Dorsolateral prefrontal cortex (tissue), 122 donors: ENCODE measurements at places on chromosomes 3 and 15. TPM values are rescaled to one million over a fixed set of nuclear protein-coding genes. Genes with fewer than 3 reads are reported as not detected.

EPHB3 gene
- 8.8 TPM for total RNA-seq

SLC12A1 gene
- total RNA-seq = 1.4 TPM

CELF6 gene
- total RNA-seq = 19.8 TPM

UBAP1L gene
- total RNA-seq = 43.2 TPM

NME9 gene
- 18.5 TPM for total RNA-seq

HEG1 gene
- 48.5 TPM for total RNA-seq

ADPGK gene
- total RNA-seq = 37.3 TPM

MUC13 gene
- not detected for total RNA-seq

ADIPOQ gene
- not detected for total RNA-seq

TRAT1 gene
- total RNA-seq = not detected

DPH6 gene
- 13.0 TPM for total RNA-seq

SHC4 gene
- total RNA-seq = 23.6 TPM

AP3B2 gene
- 212 TPM for total RNA-seq

UBA7 gene
- 13.3 TPM for total RNA-seq

CPNE9 gene
- 23.5 TPM for total RNA-seq

MYRIP gene
- total RNA-seq = 51.8 TPM

GOLGA8T gene
- 0.49 TPM for total RNA-seq

ARPIN gene
- total RNA-seq = 19.0 TPM

SEMA3B gene
- 153 TPM for total RNA-seq

HDAC11 gene
- 73.7 TPM for total RNA-seq

DNA sequence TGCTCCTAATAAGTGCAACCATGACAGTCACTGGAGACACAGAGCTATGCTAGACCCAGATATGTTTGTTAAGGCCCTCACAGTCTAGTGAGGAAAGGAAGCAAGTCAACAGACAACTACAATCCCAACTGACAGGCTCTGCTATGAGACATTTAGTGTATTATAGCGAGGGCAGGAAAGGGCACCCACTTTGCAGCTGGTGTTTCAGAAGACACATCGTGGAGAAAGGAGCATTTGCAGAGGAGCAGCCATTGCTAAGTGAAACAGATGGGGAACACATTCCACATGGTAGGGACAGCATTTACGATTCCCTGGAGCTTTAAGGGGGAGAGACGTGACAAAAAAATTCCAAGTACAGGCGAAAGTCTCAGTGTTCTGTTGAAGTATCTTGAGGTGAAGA is 685.6 kb downstream of the AGBL1 start:
- no peak for DNase-seq

GRCh38 chr15:95931619-95932018 is 398.9 kb upstream of the NR2F2 start:
- DNase-seq = no peak

DNA sequence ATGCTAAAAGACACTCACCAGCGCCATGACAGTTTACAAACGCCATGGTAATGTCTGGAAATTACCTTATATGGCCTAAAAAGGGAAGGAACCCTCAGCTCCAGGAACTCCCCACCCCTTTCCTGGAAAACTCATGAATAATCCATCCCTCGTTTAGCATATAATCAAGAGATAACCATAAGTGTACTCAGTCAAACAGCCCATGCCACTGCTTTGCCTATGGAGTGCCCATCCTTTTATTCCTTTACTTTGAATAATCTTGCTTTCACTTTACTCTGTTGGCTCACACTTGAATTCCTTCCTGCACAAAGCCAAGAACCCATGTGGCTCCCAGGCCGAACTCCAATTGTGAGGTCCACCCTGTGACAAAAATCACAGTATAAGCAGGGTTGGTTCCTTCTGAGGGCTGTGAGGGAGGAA is 19.1 kb upstream of the FSTL1 start:
- DNase-seq = no peak

DNA sequence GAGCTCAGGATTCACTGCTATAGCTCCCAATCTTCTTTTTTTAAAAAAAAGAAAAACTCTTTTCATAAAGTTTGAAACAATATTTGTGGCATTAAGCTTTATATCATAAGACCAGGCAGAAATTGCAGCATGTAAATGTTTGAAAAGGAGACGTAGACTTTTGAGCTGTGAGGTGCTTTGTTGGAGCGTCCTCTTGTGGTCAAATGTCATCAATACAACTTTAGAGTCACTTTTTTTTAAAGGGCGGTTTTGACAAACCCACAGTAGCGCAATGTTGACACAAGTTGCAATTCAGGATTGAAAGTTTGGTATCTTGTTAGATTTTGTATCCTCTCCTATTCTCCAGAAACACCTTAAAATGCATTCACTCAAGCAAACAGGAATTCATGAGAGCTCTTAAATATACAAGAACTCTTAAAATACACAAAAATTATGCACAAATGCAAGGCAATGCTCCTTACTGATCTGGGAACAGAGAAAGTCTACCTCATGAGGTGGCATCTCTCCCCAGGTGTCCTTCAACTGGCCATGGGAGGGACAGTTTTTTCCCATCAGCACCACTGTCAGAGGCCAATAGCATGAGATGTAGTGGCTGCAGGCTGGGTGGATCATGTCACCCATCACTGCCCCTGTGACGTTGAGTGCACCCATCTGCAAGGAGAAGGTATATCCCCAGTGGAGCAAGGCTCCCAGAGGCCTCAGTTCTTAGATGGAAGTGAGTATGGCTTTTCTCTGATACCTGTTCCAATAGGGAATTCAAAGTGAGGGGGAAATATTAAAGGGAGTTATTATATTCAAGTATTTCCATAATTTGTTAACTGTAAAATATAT is 70.7 kb downstream of the ANXA2 start:
- no peak for DNase-seq

GRCh38 chr3:190883973-190884832 is 21.7 kb upstream of the GMNC start:
- DNase-seq = no peak

DNA sequence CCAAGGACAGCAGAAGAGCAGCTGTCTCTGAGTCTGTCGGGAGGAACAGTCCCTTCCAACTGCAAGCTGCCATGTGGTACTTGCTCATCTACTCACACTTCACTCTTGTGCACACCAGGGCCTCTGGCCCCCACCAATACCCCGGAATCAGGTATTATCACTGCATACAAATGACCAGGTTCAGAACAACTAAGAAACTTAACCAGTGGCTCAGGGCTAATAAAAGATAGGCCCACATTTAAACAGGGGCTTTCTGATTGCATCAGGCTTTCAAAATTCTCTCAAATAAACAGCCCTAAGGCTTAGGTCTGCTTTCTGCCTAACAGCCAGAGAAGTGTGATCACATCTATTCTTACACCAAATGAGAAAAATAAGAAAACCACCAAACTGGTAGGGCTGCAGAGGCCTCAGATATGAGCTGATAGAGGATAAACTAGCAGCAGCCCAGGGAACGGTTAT is 20.7 kb downstream of the CCDC12 start:
- DNase-seq = no peak

DNA sequence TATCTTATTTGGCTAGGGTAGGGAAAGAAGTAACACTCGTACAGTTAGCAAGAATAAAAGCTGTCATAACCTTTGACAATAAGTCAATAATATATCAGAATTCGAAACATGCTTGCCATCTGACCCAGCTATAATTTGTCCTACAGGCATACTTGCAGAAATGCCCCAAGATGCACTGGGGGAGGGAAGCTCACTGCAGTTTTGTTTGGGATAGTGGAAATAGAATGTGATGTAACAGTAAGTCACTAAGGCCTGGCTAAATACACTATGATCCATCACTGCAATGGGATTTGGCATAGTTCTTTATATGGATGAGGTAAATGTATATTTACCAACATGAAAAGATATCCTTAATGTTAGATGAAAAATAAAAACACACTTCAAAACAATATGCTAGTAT is 25.5 kb upstream of the TMOD3 start:
- DNase-seq = no peak

DNA sequence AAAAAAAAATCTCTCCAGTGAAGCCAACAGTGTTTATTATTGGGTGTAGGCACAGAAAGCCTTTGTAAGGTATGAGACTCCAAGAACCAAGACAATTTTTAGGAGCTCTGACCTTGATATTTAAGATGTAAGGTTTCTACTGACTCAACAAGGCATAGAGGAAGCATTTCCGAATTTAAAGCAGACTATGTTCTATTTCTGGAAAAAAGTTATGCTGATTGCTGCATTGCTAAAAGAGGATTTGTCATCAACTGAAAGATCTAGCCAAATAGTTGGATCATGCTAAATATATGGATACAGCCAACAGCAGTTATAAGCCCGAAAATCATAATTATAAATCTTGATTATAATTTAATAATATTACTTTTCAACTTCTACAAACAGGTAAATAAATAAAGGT is 53.3 kb upstream of the MELTF start:
- DNase-seq = no peak

DNA sequence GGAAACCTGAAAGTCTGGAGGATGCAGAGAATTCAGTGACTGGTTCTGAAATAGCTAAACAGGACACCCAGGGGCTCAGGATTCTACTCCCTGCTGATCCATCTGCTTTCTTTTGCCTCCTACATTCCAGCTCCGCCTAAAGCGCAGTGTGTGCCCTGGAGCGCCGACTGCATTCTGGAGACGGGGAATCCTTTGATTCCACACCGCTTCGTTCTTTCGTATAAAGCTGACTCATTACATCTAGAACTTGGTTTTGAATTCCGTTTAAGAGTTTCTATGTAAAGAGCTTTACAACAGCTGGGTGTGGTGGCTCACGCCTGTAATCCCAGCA is 61.8 kb downstream of the SENP2 start:
- DNase-seq = no peak

- no peak for DNase-seq
Measured at GRCh38 chr15:59711451-59712243, 22.5 kb upstream of the BNIP2 start.

DNA sequence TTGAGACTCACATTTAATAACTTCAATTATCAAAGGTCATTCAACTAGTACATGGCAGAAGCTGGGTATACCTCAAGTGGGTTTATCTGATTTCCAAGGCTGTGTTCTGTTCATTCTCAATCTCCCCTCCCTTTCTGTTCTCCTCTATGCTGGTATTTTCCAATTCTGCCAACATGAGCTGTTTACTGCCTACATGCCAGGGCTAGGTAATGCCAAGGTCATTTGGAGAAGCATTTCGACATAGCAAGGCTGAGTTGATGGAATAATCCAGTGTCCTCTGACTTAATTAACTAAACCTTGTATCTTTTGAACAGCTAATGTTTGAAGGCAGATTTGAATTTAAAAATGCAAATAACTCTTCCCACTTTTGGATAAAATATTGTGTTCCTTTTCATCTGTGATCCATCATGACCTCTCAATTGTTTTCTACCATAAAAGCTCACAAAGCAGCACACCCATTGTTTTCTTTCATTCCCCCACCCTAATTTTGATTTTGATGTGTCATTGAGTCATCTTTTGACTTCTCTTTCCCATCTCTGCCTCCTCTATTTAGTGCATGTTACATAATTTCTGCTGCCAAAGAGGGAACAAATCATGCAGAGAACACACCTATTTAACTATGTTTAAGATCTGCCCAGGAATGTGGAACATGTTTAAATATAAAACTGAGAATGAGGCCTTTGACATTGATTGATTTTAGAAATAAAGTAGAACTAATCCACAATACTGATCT is 308.8 kb upstream of the NR2E3 start:
- no peak for DNase-seq

- no peak for DNase-seq
Measured at GRCh38 chr3:175005881-175006280, 146.7 kb downstream of the NAALADL2 start.

GRCh38 chr3:116444115-116444747 is 1.1 kb downstream of the LSAMP start:
- no peak for DNase-seq

GRCh38 chr3:194129581-194130133 is 6.3 kb upstream of the HES1 start:
- peak; percentile 50 for DNase-seq

GRCh38 chr3:143464850-143465249 is 345.3 kb downstream of the CHST2 start:
- no peak for DNase-seq

- no peak for DNase-seq
Measured at GRCh38 chr3:99683465-99683864, 45.1 kb downstream of the COL8A1 start.

- no peak for DNase-seq
Measured at GRCh38 chr15:70726753-70727152, 36.6 kb downstream of the UACA start.

DNA sequence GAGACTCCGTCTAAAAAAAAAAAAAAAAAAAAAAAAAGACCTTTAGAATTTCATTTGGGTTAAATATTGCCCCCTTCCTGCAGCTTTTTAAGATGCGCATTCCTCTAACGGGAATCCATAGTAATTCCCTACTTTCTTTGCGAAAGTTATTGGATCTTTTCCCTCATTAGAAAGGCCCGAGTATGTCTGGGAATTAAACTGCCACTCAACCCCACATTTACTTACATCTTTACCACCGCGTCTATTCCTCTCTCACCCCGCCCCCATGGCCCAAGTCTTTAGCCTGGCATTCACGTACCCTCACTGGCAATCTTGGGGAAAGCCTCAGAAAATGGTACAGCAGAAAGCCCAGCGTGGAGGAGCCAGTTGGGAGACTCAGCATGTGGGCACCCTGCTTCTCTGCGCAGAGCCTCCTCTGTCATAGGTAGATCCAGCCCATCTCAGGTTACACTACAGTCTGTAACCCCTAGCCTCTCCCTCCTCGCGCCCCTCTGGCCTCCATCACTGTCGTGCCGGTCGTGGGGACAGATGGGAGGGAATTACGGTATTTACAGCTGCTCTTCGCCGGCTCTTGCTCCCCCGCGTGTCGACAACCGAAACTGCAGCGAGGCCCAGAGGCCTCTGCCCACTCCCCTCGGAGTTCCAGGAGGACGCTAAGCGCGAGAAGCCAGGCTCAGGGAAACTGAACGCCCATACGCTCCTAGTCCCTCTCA is 6.4 kb upstream of the ANKDD1A start:
- peak; percentile 73 for DNase-seq

GRCh38 chr3:138748190-138748589 is 86.5 kb downstream of the PIK3CB start:
- DNase-seq = no peak

GRCh38 chr3:33044676-33045075 is 52.3 kb downstream of the GLB1 start:
- no peak for DNase-seq

- no peak for DNase-seq
Measured at GRCh38 chr3:172030181-172030580, 9.2 kb upstream of the FNDC3B start.

- DNase-seq = no peak
Measured at GRCh38 chr3:94928921-94929320, 866.1 kb downstream of the NSUN3 start.

- DNase-seq = no peak
Measured at GRCh38 chr3:38800511-38800910, 15.5 kb downstream of the SCN10A start.

DNA sequence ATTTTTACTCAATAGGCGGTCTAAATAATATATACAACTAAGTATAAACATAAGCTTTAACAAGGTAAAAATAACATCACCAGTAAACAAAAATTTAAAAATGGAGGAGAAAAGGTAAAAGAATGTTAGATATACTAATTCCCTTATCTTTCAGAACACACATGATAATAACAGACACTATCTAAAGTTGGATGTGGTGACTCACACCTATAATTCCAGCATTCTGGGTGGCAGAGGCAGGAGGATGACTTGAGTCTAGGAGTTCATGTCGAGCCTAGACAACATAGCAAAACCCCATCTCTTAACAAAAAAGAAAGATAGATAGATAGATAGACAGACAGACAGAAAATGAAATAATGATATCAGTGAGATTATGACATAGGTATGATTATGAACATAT is 85.1 kb downstream of the STAG1 start:
- no peak for DNase-seq

- DNase-seq = no peak
Measured at GRCh38 chr3:191387441-191388077, 57.2 kb upstream of the UTS2B start.
